ENCODE measurements at places on chromosomes 5 and 9.
A peak's percentile ranks its signal among the peaks of the same experiment; 100 is the strongest.

GRCh38 chr9:124483481-124483880 lies 23.7 kb downstream of the NR5A1 start:
- DNase-seq, result no peak

- DNase-seq, result peak; percentile 62
Measured at GRCh38 chr9:130837002-130837511, 2.0 kb downstream of the ABL1 start.

GRCh38 chr5:58706736-58707135 lies 123.9 kb downstream of the RAB3C start:
- DNase-seq, result no peak

DNA sequence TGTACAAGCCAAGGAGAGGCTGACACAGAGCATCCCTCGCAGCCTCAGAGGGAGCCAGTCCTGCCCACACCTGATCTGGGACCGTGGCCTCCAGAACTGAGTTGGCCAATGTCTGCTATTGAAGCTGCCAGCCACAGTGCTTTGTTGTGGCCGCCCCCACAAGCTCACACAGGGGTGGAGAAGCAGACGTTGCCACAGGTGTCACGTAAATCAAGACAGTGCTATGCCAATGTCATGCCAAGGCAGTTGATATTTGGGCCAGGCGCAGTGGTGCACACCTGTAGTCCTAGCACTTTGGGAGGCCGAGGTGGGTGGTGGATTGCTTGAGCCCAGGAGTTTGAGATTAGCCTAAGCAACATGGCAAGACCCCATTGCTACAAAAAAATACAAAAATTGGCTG lies 17.3 kb upstream of the TERT start:
- no peak for DNase-seq

DNA sequence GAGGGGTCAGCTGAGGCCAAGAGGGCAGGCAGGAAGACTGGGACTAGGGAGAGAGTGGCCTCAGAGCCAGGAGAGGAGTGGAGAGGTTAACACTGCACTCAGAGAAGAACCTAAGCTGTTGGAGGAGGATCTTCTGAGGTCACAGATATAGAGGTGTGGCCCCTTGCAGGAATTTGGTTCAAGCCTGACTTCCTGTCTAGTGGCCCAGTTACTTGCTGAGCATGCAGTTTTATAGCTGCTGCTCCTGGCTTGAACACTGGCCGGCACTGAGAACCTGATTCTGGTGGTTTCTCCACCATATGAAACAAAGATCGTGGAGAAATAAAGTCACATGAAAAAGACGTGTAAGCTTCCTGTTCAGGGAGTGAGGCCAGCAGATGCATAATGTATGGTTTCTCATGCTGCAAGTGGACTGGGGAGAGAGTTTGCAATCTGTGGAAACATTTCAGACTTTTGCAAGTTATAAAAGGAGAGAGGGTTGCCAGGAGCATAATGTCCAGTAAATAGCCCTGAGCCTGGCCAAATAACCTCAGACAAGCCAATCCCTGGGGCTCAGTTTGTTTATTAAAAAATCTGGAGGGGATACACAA lies 82.6 kb downstream of the GALNT10 start:
- DNase-seq, result peak; percentile 43

GRCh38 chr5:56386046-56386445 lies 152.9 kb upstream of the ANKRD55 start:
- DNase-seq, result no peak

- DNase-seq, result peak; percentile 72
Measured at GRCh38 chr5:96582343-96582742, 79.8 kb upstream of the CAST start.

DNA sequence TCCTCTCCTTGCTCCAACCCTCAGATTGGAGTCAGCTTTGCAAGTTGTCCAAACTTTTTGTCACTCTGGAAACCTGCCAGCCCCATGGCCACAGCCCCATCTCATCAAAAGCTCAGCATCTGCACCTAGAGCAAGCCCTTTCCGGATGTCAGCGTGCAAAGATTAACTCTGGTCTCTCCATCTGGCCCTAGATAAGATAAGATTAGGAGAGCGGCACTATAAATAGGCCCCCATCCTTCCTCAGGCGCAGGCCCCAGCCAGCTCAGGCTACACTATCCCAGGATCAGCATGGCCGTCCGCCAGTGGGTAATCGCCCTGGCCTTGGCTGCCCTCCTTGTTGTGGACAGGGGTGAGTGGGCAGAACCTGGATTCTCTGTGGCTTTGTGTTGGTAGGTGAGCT lies at the start of gene SPINK4:
Gene SPINK4, plus strand, starts transcription at position 247 of the 400 bp plus-strand sequence. Its CDS starts 42 bp downstream, at position 289.
- peak; percentile 67 for DNase-seq

GRCh38 chr9:91766315-91767069 lies 183.5 kb downstream of the ROR2 start:
- no peak for DNase-seq
